ENCODE measurements at places on chromosomes 1 and 21.

DNA sequence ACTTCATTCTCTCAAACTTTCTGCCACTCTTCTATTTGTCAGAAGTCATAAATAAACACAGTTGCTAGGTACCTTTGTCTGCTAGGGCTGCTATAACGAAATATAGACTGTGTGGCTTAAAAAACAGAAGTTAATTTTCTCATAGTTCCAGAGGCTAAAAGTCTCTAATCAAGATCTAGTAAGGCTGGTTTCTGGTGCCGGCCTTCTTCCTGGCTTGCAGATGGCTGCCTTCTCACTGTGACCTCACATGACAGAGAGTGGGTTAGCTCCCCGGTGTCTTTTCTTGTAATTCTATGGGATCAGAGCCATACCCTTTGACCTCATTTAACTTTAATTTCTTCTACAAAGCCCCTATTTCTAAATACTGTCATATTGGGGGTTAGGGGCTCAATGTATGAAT, 5.9 kb downstream of the PDC start:
- DNase-seq = no peak

GRCh38 chr1:13901039-13901438, 201.1 kb downstream of the PRDM2 start:
- DNase-seq = no peak

GRCh38 chr1:211192227-211192626, 58.3 kb upstream of the KCNH1 start:
- DNase-seq = no peak

GRCh38 chr1:167052389-167052788, 37.8 kb downstream of the GPA33 start:
- no peak for DNase-seq

GRCh38 chr1:113747376-113747775, 11.9 kb downstream of the PHTF1 start:
- DNase-seq = no peak

DNA sequence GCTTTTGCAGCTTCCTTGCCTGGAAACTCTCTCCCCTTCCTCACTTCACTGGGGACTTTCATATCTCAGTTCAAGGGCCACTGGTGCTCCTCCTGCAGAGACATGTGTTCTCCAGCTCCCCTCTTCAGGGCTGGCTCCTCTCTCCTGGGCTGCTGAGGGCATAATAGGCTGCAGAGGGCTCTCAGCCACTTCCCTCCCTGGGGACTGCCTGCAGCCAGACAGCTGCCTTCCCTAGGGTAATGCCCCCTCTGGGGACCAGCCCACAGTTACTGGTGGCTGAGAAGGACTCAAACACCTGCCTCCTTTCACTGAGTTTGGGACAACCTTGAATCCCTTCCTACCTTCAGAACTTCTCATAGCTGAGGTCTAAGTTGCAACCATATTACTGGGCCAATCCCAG, 104.8 kb upstream of the POU3F1 start:
- DNase-seq = no peak

DNA sequence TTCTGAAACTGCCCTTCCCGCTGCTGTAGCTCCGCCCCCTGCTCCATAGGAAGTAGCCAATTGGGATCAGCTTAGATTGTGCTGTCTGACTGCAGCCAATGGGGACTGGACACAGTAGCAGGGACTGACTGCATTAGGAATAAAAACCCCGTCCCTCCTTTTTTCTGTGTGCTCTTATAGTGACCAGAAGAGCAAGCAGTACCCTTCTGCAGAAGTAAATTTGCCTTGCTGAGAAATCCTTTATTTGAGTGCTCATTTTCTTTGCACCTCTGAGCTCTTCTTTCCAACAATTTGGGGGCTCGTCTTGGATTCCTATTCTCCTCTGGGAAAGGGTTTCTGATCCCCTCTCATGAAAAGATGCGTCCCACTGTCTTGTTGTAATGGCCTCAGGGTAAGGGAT, 16.2 kb downstream of the OR2L13 start:
- no peak for DNase-seq

DNA sequence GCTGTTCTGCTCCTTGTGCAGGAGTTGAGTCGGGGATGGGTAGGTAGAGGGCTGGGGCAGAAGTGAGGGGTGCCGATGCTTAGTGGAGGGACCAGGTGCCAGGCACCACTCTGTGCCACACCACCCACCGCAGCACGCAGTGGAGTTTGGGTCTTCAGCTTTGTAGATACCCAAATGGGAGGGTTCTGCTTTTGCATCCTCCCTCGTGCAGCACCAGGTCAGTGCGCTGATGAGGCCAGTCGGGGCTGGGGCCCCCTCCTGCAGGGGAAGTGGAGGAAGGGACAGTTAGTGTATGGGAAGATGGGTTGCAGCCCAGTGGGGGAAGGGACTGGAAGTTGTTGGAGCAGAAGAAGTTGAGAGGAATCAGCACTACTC, 244.0 kb downstream of the RHOU start:
- DNase-seq = no peak

DNA sequence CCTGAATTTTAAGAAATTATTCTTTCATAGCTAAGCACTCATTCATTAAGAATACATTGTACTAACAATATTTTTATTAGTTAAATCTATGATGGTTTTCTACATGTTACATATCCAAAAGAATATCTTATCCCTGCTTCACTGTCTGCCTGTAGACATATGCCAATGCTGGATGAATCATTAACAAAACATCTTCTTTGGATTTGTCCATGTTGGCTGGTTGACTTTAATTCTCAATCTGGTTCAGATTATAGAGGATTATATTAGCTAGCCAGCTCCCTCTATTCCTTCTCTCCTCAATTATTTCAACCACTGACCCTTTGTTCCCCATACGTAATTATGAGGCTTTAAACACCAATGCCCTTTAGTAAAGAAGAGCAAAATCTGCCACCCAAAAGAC, 138.9 kb upstream of the DMRTA2 start:
- DNase-seq = no peak

DNA sequence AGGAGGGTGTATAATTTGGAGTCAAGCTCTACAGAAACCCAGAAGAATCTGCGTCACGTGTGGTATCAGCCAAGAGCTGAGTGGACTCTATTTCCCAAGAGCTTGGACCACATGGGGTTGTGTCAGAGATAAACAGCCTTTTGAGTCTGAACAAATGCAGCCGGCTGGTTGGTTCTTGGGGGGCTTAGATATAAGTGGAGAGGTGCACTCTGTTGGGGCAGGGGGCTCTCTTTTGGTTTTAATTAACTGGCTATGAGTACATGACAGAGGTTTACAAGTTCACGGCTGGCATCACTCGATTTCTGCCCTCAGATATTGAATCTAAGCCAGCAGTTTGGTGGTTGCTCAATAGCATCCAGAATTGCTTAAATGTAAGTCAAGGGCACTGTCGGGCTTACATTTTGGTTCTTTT, 501 bp upstream of the MRAP start:
- no peak for DNase-seq

GRCh38 chr21:46000731-46001641, 19.4 kb downstream of the COL6A1 start:
- DNase-seq = peak; percentile 9

DNA sequence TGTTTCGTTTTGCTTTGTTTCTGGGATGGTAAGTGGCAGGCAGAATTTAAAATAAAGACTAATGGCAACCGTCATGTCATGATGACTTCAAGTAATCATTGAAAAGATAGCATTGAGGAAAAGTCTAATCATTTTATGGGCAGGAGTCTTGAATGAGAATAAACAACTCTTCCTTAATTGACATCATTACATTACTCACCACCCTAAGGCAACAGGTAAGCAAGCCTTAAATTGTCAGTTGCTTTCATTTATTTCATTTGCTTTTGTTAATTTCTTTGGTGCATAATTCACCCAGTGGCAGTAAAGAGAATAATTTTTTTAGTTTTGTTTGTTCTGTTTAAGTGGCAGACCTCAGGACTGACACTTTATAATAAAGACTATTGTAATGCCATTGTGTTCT, 669.0 kb downstream of the RWDD3 start:
- no peak for DNase-seq

DNA sequence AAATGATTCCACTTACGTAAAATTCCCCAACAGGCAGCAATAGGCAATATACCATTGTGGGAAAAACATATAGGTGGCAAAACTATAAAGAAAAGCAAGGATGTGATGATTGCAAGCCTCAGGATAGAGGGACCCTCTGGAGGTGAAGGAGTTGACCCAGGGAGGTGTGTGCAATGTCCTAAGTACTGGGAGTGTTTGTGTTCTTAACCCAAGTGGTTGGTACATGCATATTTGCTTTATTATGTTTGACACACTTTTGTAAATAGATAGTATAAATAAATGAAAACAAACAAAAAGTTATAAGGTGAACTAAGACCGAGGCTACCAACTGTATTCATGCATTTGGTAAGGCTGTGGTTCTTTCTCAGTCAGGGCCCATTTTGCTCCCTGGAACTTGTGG, 7.5 kb downstream of the MX1 start:
- no peak for DNase-seq

DNA sequence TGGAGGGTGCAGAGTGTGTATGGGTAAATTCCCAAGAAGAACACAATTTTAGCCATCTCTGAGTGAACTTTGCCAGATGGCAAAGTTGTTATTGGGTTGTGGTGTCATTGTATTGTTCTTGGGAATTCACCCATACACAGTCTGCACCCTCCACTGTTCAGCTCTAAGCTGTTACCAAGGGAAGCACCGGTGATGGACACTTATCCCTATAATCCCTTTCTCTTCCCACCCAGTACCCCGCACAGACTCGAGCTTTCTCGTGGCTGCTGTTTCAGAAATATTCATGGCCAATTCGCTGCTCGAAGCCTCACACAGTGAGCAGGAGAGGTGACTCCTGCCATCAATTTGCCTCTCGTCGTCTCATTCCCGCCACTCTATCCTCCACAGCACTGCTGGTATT, 95.7 kb upstream of the PALMD start:
- DNase-seq = no peak

DNA sequence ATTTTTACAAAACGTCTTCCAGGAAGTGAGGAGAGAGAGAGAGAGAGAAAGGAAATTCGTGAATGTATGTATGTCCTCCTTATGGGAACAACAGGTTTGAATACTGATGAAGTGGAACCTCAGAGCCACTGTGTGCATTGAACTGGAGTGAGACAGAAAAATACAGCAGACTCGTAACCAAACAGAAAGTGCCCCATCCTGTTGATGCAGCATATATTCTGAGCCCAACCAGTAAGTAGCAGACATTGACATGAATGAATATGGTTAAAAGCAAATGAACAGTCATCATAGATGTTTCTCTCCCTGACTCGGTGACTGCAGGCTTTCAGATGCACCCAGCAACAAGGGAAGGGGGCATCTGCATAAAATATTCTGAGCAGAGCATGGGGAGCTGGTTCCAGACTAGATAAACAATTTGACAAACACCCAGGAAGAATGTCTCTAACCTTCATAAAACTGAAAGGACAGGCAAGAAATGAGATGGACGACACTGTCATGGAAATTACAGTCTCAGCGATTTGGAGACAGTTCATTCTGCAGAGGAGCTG, 471.0 kb upstream of the PBX1 start:
- DNase-seq = no peak

GRCh38 chr1:22112554-22112953, 30.3 kb downstream of the WNT4 start:
- DNase-seq = peak; percentile 13

GRCh38 chr1:42957880-42958487, 684 bp downstream of the SLC2A1 start:
- DNase-seq = peak; percentile 70

GRCh38 chr1:83060221-83060620, 938.7 kb downstream of the TTLL7 start:
- no peak for DNase-seq

DNA sequence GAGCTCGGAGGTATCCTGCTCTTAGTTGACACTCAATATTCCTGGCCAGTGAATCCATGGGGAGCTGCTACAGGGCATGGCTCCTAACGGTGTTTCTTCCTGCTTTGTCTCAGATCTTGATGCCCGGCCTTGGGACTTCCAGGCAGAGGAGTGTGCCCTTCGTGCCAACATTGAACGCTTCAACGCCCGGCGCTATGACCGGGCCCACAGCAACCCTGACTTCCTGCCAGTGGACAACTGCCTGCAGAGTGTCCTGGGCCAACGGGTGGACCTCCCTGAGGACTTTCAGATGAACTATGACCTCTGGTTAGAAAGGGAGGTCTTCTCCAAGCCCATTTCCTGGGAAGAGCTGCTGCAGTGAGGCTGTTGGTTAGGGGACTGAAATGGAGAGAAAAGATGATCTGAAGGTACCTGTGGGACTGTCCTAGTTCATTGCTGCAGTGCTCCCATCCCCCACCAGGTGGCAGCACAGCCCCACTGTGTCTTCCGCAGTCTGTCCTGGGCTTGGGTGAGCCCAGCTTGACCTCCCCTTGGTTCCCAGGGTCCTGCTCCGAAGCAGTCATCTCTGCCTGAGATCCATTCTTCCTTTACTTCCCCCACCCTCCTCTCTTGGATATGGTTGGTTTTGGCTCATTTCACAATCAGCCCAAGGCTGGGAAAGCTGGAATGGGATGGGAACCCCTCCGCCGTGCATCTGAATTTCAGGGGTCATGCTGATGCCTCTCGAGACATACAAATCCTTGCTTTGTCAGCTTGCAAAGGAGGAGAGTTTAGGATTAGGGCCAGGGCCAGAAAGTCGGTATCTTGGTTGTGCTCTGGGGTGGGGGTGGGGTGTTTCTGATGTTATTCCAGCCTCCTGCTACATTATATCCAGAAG, 16.7 kb downstream of the ALX3 start:
- DNase-seq = peak; percentile 76

DNA sequence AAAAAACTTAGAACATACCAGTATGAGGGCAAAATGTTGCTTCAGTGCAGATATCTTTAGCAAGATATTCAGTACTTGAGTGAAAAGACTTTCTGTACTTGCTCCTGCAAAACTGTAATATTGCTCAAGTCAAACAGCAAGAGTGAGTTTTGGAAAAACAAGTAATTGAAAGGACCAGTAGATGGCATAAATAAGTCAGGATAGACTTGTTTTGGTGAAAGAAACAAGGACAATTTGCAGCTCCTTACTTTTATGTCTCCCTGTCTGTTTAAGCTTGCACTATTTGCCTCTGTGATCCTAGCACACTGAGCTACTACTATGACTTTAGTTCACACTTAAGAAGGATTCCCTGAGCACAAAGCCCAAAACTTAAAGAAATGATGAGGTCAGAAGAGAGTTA, 39.1 kb downstream of the IFI44 start:
- no peak for DNase-seq

DNA sequence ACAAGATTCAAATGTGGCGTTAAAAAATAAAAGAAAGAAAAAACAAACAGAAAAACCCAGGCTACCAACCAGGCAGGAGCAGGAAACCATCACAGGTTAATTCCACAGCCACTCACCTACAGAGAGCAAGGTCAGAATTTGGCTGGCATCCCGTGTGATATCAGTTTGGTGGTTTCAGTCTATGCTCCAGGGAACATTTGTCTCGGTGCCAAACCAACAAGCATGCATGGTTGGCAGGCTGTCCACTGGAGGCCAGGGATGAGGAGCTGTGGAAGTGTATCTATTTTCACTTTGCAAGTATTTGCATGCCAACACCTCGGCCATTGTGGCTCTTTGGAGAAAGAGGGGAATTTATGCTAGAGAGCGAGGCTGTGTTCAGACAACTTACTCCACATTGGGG, 53.1 kb upstream of the PROX1 start:
- no peak for DNase-seq

DNA sequence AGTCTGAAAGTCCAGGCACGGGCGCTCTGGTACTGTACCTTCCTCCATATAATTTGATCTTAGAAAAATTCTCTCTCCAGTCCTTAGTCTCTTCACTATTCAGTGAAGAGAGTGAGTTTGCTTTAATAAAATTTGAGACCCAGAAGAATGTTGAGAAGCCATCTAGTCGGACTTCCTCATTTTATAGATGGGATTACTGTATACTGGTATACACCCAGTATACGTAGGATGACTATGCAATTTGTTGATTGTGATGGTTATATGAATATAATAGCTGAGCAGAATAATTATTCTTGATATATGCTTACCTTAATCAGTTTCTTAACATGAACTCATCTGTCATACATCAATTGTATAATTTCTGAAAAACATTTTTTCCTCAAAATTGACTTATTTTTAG, 328.0 kb upstream of the B3GALT2 start:
- no peak for DNase-seq

Data from activated T-cell treated with anti-CD3 and anti-CD28 coated beads, Interleukin-2, amount 50 U/mL, for 1 hour (primary cell).